Activated T-helper 1 cell treated with anti-CD3 and anti-CD28 coated beads, Interleukin-2, amount 50 U/mL, for 16 hours (primary cell): ENCODE measurements at places on chromosomes 2 and 18.

GRCh38 chr2:222280795-222281194 lies 18.0 kb downstream of the PAX3 start:
- no peak for DNase-seq

GRCh38 chr2:160222546-160223283 lies 22.6 kb upstream of the ITGB6 start:
- no peak for DNase-seq

DNA sequence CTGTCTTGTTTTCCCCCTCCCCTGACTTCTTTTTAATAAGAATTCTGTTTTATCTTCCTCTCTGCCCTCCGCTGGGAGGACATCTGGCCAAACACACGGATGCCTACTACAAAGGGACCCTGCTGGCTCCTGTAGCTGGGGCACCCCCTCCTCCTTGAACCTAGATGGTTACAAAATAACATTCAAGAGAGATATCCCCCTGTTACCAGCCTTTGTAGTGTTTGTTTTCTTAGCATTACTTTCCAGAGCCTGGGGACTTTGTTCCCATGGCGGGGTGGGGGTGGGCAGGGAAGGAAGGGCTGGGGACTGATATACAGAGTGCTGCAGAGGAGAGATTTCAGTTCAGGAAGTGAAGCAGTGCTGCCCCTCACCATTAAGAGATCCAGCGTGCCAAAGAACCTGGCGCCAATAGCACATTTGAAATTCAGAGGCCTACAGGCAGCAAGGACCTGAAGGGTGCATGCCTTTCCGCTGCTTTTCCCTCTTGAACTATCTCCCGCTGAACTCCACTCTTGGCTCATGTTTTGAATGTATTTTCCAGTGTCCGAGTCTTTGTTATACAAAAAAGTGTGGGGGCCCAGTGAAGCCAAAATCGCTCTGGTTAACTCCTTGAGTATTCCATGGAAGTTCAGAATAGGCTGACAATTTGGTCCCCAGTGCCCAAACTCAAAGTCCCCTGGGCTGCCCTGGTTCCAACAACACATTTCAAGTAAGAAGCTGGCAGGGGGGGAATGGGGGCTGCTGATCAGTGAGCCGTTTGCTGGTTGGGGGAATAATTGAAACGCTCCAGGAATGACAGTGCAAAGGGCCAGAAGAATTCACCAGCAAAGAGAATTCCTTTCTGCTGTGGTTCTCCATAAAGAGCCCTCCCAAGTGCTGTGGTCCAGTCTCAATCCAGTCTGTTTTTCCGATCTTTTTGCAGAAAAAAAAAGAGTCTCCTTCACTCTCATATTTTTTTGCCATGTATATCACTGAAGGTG lies 94.8 kb upstream of the THOC1 start:
- no peak for DNase-seq

DNA sequence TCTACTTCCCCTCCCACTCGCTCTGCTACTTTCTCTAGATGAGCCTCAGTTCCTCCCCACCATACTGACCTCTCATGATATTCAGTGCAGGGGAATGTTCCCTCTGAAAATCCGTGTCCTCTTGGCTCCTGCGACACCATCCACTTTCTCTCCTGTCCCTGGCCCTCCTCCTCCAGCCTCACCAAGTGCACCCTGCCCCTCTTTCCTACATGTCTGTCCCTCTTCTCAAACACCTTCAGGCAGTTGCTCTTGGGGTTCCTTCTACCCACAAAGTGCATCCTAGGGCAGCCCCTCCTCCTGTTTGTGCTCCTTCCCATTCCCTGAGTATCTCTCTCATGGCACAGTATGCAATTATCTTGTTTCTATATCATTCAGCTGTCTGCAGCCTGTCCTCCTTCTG lies 246.4 kb upstream of the RAB6C start:
- no peak for DNase-seq

GRCh38 chr18:55845221-55845620 lies 257.2 kb upstream of the TCF4 start:
- no peak for DNase-seq

- DNase-seq = no peak
Measured at GRCh38 chr2:101921319-101921952, 70.3 kb upstream of the IL1R2 start.

DNA sequence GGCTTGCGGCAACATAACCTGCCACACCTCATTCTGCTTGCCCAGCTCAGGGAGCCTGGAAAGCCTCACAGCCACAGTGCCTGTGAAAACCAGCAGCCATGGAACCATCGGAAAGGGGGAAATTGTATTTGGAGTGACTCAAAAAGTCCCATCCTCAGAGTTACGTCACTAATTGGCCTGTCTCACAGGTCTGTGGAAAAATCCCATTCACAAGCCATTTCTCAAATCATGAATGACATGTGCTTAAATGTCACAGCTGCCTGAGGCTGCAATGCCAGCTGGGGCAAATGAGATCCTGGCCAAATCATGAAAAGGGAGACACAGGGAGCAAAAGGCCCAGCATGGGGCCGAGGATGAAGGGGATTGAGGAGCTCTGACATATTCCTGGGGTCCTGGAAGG lies 486.9 kb upstream of the RAB6C start:
- DNase-seq = no peak

DNA sequence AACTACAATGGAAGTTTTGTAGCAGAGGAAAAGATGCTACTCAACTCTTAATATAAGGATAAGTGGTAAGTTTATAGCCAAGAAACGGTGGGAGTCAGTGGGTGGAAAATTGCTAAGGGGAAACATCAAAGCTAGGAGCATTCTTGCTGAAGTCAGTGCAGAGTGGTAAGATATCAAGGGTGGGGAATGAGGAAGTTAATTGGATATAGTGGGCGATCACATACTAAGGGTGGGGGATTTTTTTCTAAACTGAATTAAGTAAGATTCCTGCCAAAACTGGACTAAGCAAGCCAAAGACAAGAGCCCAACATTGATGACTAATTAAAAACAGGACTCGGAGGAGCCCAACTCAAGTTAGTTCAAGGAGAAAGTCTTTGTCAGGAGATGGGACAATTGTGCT lies 525.4 kb downstream of the CCDC85A start:
- no peak for DNase-seq

- no peak for DNase-seq
Measured at GRCh38 chr18:73746101-73746500, 401.5 kb downstream of the FBXO15 start.
